ENCODE measurements at places on chromosomes 6 and 20. TPM values are rescaled to one million over a fixed set of nuclear protein-coding genes. Genes with fewer than 3 reads are reported as not detected.

The ROS1 gene
- total RNA-seq: not detected

The MUCL3 gene
- total RNA-seq: not detected

The LHFPL5 gene
- total RNA-seq: not detected

DNA sequence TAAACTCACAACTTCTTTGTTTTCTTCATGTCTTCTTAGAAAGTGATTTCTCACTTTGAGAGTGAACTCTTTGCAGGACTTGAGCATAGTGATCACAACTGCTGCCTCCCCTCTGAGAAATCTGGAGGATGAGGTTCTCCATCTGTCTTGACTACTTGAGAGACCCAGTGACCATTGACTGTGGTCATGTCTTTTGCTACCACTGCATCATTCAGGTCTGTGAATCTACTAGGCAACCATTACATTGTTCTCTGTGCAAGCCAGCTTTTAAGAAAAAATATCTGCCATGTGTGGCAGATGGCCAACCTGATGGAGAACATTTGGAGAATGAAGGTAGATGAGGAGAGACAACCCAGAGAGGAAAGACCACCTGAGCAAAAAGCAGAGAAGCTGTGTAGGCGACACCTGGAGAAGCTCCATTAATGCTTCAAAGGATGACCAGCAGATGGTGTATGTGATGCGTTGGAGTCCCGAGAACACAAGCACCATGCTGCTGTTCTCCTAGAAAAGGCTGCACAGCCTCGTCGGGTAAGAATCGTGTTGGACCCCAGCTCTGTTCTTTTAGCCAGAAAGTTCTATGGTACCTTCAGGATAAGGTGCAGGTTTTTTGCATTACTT lies 25.1 kb upstream of the TRIM26 start:
- DNase-seq: peak; percentile 25

DNA sequence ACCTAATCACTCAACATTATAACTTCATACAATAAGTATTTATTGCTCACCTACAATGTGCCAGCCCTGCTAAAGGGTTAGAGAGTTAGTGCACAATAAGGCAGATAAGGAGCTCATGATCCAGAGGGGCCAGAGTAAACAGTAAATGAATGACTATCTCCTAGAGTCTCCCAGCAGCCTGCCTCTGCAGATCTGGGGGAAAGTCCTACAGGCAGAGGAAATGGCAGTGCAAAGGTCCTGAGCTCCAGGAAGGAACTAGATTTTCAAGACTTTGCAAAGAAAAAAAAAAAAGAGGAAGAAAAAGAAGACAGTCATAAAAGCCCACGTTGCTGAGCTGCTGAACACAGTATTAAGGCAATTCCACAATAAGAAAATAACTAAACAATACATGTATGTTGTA lies 160.1 kb downstream of the SIM1 start:
- peak; percentile 86 for DNase-seq
